ENCODE measurements at places on chromosomes 5 and 9.

- DNase-seq = peak; percentile 15
Observed at GRCh38 chr9:132769906-132770769, 99.9 kb downstream of the GTF3C4 start.

GRCh38 chr5:135185481-135186065, 151.5 kb upstream of the PITX1 start:
- no peak for DNase-seq

DNA sequence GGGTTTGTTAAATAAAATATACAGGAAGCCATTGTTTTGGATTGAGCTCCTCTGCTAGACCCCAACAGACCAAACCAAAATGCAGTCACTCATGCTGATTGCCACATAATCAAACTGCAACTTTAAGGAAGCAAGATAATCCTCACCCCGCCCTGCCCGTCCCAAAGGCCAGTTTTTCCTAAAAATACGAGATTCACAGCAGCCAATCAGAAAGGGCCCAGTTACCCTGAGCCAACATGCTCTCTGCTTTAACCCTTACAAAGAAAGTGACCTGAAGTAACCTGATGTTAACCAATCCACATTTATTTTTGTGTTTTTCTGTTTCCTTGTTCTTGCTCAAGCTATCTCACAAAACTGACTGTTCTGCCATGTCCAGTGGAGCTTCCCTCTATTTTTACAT, 21.5 kb upstream of the RNF20 start:
- no peak for DNase-seq

DNA sequence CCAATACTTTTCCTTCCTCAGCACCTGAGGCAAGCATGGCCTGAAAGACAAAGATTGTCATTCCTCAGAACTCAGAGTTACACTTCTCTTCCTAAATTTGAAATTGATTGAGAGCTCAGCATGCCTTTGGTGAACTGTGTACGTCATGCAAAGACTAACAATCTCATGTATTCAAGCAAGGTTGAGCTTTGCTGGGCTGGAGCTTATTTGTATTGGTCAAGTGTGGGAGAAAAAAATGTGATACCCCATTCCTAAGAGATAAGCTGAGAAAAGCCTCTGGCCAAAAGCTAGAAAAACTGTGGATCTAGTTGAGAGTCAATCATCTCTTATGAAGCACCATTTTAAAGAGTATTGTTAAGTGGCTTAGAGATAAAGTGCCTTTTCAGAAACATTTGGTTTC, 392.2 kb downstream of the RASEF start:
- DNase-seq = no peak

DNA sequence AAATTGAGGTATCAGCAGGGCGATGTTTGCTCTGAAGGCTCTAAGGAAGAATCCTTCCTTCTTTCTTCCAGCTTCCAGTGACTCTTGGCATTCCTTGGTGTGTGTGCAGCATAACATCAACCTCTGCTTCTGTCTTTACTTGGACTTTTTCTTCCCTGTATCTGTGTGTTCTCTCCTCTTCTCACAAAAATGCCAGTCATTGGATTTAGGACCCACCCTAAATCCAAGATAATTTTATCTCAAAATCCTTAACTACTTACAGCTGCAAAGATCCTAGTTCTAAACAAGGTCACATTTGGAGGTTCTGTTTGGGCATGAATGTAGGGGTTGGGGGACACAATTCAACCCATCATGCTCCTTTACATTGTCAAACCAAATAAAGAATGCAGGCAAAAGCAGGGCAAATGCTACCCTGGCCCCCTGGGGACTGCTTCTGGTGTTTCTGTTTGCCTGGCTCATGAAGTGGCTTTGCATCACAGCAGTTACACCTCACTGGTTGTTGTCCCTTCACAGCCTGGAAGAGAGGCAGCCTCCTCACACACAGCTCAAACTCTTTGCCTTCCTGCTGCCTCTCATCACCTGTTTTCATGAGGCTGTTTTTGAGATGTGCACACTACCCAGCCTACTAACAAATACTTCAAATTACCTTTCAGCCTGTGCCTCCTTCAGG, 64.8 kb upstream of the PLCXD3 start:
- no peak for DNase-seq

DNA sequence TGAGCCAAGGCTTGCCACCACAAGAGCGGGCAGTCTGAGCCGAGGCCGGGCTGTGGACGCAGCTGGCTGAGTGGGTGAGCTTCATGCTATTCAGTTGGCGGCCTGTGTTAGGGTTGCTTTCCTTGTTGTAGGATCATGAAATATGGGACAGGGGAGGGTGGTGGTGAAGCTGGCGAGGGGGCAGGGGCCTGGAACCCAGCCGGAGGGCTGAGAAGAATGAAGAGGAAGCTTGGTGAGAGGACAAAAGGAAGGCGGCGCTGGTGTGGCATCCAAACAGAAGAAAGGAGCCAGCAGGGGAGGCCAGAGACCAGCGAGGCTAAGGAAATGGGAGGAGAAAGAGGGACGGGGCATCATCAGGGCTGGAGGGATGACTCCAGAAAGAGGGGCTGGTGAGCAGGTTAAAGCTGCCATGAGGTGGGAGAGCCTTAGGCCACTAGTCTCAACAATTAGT, 18.3 kb downstream of the RALGPS1 start:
- no peak for DNase-seq

Data from NCI-H2081 (cell line).